ENCODE measurements at places on chromosomes 13 and 19.

DNA sequence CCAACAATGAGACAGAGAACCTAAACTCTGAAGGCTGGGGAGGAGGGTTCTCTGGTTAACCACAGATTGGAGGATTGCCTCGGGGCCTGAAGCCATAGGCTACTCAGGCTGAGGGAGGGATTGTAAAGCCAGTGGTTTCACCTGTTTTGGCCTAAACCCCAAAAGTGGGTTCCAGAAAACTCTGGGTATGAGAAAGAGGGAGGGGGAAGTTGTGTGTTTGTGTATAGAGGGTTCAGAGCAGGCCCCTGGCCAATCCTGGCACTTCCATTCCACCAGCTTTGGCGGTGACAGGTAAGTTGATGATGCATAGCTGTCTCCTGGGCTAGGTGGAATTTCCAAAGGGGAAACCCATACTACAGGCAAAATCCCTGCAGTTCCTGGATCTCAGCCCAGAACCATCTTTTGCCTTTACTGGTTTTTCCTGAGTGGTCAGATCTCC is 13.5 kb upstream of the CCDC97 start:
- no peak for DNase-seq

GRCh38 chr19:10219678-10220077 is 11.5 kb downstream of the S1PR2 start:
- no peak for DNase-seq

GRCh38 chr13:29877456-29878078 is 27.1 kb upstream of the UBL3 start:
- DNase-seq = no peak

GRCh38 chr13:30934381-30934780 is 1.9 kb downstream of the TEX26 start:
- DNase-seq = no peak

DNA sequence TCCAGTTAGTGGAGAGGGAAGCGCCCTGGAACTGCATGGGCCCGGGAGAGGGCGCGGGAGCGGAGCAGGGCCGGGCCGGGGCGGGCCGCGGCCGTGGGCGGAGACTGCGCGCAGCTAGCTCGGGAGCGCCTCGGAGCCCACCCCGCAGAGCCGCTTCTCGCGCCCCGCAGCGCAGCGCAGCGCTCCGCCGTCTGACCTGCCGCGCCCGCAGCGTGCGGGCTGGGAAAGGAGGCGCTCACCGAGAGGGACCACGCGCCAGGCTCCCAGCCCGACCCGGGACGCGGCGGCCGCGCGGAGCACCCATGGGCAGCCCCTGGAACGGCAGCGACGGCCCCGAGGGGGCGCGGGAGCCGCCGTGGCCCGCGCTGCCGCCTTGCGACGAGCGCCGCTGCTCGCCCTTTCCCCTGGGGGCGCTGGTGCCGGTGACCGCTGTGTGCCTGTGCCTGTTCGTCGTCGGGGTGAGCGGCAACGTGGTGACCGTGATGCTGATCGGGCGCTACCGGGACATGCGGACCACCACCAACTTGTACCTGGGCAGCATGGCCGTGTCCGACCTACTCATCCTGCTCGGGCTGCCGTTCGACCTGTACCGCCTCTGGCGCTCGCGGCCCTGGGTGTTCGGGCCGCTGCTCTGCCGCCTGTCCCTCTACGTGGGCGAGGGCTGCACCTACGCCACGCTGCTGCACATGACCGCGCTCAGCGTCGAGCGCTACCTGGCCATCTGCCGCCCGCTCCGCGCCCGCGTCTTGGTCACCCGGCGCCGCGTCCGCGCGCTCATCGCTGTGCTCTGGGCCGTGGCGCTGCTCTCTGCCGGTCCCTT is at the start of gene MLNR:
Gene MLNR, plus strand, starts transcription at position 303 of the 820 bp plus-strand sequence. Its CDS starts 0 bp downstream, at position 303.
- peak; percentile 86 for DNase-seq

- DNase-seq = peak; percentile 55
Measured at GRCh38 chr13:59677966-59678814, 485.5 kb downstream of the DIAPH3 start.

GRCh38 chr19:38649305-38650171 is 2.1 kb downstream of the ACTN4 start:
- no peak for DNase-seq

DNA sequence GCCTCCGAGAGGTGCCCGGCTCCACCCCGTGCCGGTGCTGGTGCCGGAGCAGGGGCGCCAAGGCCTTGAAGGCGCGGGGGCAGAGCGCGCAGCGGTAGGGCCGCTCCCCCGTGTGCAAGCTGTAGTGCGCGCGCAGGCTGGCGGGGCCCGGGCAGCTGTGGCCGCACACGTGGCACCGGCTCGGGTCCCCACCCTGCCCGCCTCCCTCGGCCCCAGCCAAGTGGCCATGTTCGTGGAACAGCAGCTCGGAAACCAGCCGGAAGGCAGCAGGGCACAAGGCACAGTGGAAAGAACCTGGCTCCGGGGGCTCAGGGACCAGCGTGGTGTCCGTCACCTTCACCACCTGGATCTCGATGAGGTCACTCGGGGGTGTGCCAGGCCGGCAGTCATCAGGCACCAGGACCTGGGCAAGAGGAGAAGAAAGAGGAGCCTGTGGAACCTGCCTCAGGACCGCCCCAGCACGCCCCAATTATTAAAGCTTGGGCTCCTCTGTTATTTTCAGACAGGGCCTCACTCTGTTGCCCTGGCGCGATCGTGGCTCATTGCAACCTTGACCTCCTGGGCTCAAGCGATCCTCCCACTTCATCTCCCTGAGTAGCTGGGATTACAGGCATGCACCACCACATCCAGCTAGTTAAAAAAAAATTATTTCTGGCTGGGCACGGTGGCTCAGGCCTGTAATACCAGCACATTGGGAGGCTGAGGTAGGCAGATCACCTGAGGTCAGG is 2.0 kb downstream of the ZNF784 start:
- DNase-seq = no peak

GRCh38 chr13:112885782-112886268 is 83.2 kb upstream of the MCF2L start:
- DNase-seq = peak; percentile 96

DNA sequence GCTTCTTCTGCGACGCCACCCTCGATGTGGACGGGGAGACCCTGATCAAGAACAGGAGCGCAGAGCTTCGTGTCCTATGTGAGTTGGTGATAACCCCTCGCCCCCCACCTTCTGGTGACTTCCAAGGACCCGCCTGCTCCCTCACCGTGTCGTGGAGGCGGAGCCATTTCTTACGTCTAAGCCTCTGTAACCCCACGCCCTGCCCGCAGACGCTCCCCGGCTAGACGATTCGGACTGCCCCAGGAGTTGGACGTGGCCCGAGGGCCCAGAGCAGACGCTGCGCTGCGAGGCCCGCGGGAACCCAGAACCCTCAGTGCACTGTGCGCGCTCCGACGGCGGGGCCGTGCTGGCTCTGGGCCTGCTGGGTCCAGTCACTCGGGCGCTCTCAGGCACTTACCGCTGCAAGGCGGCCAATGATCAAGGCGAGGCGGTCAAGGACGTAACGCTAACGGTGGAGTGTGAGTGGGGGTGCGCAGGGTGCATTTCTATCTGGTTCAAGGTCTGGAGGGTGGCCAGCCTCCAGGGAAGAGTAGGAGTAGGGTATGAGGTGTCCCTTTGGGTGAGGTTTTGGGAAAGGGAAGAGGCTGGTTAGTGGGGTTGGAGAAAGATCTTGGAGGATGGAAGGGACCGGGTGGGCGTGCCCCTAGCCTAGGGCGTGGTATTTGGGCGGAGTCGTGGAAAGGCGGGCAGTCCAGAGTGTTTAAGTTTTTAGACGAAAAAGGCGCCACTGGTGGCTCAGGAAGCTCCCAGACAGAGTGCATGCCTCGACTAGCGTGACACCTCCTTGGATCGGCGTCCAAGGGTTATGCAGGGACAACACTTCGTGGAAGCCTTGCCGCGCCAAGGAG is 3.3 kb downstream of the ICAM5 start:
- no peak for DNase-seq

- no peak for DNase-seq
Measured at GRCh38 chr13:32248801-32249200, 66.4 kb downstream of the ZAR1L start.

DNA sequence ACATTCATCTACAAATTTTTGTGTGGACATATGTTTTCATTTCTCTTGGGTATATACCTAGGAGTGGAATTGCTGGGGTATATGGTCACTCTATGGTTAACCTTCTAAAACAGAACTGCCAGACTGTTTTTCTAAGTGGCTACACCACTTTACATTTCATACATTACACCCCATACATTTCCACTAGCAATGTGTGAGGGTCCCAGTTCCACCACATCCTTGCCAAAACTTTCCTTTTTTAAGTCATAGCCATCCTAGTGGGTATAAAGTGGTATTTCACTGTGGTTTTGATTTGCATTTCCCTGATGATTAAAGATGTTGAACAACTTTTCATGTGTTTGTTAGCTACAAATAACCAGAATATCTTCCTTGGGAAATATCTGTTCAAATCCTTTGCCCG is 336.1 kb downstream of the SHISA2 start:
- no peak for DNase-seq

- no peak for DNase-seq
Measured at GRCh38 chr19:42207767-42208271, 9.7 kb downstream of the DEDD2 start.

DNA sequence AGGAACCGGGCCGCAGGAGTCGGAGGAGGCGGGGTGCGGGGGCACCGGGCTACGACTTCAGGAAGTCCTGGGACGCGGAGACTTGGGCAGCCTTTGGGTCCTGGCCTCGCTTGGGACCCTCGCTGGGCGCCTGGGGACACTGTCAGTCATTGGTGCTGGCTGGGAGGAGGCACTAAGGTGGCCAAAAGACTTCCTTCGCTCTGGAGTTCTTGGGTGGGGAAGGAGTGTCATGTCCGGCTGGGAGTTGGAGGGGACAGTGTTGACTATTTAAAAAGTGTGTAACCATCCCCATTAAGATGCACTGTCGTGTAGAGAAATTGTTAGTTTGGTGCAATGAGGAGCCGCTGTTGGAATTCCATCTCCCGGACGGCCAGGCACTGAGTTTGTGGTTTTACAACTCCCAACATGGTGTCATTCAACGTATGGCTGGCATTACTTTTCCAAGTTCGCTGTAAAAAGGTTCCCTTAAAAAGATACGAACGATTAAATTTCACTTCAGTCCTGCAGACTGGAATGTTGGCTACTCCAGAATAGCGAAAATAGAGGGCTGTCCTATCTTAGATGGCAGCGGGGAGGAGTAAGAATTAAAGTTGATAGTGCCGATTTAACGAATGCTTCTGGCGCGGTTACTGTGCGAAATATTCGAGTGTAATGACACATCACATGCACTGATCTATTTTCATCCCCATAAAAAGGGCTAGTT is 776 bp downstream of the DNAJC3 start:
- DNase-seq = no peak

- peak; percentile 84 for DNase-seq
Measured at GRCh38 chr19:50315773-50316448, 13.3 kb downstream of the KCNC3 start.

- no peak for DNase-seq
Measured at GRCh38 chr13:89199138-89199537, 1528.0 kb downstream of the SLITRK5 start.

GRCh38 chr13:109880371-109881346 is 94.3 kb upstream of the IRS2 start:
- DNase-seq = no peak

- DNase-seq = no peak
Measured at GRCh38 chr19:13952931-13953531, 722 bp downstream of the DCAF15 start.

DNA sequence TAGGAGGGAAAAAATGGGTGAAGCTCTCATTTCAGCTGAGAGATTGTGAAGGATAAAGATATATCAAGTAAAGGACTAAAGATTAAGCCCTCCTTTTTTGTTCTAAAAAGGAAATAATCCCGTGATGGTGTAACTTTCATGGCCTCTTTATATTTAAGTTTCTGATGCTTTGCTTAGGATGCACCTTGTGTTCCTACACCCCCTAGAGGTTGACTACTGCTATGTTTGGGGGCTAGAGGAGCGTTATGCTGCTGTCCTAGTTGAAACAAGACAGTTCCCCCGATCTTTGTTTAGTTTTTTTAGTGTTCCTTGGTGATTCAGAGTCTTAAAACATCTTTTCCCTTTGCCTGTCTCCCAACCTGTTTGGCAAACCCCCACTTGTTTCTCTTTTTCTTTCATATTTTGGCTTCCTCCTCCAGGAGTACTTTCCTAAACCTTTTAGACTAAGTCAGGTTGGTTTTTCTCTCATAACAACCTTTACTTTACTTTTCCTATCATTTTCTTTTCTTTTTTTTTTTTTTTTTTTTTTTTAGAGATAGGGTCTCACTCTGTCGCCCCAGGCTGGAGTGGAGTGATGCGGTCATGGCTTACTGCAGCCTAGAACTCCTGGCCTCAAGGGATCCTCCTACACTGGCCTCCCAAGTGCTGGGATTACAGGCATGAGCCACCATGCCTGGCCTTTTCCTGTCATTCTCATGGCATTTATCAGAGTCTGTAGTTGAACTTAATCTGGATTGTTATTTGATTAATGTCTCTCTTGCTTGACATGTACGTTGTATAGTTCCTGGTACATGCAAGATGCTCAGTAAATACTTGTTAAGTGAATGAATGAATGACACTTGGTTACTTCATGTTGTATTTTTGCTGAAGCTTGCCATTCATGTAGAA is 2.8 kb downstream of the UBA2 start:
- peak; percentile 77 for DNase-seq

DNA sequence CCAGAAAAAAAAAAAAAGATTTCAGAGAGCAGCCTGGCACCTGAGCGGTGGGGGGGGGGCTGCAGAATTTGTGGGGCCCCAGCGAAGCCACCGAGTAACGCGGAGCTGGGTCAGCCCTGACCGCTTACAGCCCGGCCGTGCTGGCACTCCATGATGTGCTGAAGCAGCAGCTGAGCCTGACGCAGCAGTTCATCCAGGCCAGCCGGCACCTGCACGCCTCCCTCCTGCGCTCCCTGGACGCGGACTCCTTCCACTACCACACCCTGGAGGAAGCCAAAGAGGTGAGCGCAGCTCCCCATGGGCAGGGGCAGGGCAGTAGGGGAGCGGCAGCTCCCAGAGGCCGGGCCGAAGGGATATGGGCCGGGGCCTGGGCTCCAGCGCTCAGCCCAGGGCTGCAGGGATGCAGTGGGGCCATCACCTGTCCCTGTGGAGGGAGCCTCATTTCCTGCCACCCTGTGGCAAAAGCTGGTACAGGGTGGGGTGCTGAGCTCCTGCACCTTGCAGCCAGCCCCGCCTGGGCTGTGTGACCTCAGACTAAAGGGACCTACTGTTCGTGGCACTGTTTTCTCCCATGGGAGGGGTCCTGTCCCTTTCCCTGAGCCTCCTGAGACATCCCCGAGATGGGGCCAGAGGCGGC is 18.3 kb downstream of the C19orf44 start:
- DNase-seq = no peak

GRCh38 chr19:49543032-49543431 is 15.2 kb downstream of the RCN3 start:
- DNase-seq = no peak

DNA sequence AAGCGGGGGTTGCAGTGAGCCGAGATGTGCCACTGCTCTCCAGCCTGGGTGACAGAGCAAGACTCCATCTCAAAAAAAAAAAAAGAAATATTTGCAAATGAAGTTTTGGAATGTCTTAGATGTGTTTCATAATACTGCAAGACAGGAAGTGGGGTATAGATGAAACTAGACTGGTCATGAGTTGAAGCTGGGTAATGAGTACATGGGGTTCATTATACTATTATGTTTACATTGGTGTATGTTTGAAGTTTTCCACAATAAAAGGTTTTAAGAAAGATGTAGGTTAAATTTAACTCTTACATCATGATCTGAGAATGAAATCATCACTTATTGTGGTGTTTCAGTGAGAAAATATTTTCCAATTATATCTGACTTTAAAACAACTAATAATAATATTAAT is 19.0 kb downstream of the FNDC3A start:
- no peak for DNase-seq

GRCh38 chr19:30064348-30064699 is 122.3 kb downstream of the URI1 start:
- DNase-seq = no peak

- peak; percentile 49 for DNase-seq
Measured at GRCh38 chr13:70523622-70524021, 415.4 kb upstream of the KLHL1 start.
